ENCODE measurements at places on chromosomes 16 and 17. TPM values are rescaled to one million over a fixed set of nuclear protein-coding genes. Genes with fewer than 3 reads are reported as not detected.
A peak's percentile ranks its signal among the peaks of the same experiment; 100 is the strongest.

DNA sequence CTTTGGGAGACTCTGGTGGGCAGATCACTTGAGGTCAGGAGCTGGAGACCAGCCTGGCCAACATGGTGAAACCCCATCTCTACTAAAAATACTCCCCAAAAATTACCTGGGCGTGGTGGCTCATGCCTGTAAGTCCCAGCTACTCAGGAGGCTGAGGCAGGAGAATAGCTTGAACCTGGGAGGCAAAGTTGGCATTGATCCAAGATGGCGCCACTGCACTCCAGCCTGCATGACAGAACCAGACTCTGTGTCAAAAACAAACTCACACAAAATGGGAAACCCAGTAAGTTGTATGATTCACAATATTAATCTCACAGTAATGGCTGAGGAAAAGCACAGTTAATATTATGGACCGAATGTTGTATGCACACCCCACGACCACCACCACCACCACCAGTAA is 24.3 kb downstream of the WSB1 start:
- H3K4me1 ChIP-seq: peaks cover 12% of the 10 kb centered on the region
- H3K27me3 ChIP-seq: no peaks in the 10 kb centered on the region
- peak overlapping the region; percentile 53 for H3K27ac ChIP-seq
- no peak overlapping the region for H3K4me3 ChIP-seq

Gene CENPX
- total RNA-seq: 82.9 TPM

Gene BIRC5
- 15.0 TPM for total RNA-seq

DNA sequence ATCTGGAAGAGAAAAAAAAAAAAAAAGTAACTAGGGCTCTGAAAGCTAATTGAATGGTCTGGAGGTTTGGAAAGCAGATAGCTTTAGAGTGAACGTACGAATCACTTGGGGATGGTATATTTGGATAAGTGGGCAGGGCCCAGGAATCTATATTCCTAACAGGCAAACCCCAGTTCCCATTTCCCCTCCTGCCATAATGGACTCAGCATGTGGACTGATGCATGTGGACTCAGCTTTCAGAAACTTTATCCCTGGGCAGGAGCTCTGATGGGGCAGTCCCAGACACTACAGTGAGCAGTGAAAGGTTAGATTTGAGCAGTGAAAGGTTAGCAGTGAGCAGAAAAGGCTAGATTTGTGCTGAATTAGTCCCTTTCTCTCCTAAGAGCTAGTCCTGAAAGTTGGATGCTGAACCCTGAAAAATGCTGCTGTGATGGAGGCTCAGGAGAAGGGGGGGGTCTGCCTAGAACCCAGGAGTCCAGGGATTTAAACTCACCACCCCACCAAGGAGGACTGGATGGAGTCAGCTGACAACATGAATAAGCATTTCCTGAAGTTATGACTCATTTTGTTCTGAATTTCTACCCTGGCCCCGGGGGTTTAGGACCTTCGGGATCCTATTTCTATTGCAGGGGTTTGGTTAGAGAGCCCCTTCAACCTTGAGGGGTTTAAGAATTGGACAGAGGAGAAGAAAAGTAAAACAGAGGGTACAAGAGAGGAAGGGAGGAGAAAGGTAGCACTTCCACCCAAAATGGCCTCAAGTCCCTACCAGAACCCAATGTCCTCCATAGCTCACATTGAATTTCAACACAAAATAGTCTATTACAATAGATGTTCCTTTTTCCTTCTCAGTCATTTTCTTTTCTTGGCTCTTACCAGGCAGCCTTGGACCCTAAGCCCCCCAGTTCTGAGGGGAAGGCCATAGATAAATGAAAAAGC is 10.3 kb upstream of the FZD2 start:
- H3K27ac ChIP-seq: no peak overlapping the region
- no peaks in the 10 kb centered on the region for H3K27me3 ChIP-seq
- H3K4me3 ChIP-seq: no peak overlapping the region
- no peak for DNase-seq

- H3K4me1 ChIP-seq: no peaks in the 10 kb centered on the region
- DNase-seq: no peak
- H3K27ac ChIP-seq: no peak overlapping the region
- no peaks in the 10 kb centered on the region for H3K36me3 ChIP-seq
Measured at GRCh38 chr16:19356024-19356952, 61.4 kb upstream of the TMC5 start.

Gene BMERB1
- total RNA-seq: 15.2 TPM

- H3K27me3 ChIP-seq: no peaks in the 10 kb centered on the region
- DNase-seq: no peak
- H3K27ac ChIP-seq: no peak overlapping the region
- H3K4me1 ChIP-seq: no peaks in the 10 kb centered on the region
- H3K36me3 ChIP-seq: no peaks in the 10 kb centered on the region
- no peak overlapping the region for H3K4me3 ChIP-seq
Measured at GRCh38 chr16:10920726-10921427, 21.4 kb downstream of the DEXI start.

Gene PIPOX
- 6.5 TPM for total RNA-seq

Gene CA4
- 0.18 TPM for total RNA-seq

GRCh38 chr17:71632328-71632727 is 488.5 kb upstream of the SOX9 start:
- H3K4me1 ChIP-seq: no peaks in the 10 kb centered on the region
- DNase-seq: no peak
- no peak overlapping the region for H3K4me3 ChIP-seq

Gene GPR142
- not detected for total RNA-seq

DNA sequence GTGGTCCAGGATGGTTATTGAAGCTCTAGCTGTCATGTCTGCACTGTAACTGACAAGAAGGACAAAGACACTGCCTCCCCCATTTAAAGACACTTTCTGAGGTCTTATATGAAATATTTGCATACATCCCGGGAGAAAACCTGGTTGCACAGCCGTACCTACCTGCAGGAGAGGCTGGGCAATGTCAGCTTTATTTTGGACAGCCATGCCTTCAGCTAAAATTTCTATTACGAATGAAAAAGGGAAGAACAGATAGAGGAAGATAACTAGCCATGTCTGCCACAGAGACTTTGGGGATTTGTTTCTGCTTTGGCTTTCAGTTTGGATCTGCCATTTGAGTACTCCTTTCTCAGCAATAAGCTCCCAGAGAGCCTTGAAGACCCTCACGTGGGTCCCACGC is 19.0 kb downstream of the SLC7A6 start:
- H3K4me3 ChIP-seq: no peak overlapping the region
- H3K4me1 ChIP-seq: peaks cover 14% of the 10 kb centered on the region

- no peaks in the 10 kb centered on the region for H3K27me3 ChIP-seq
- H3K4me1 ChIP-seq: no peaks in the 10 kb centered on the region
- H3K4me3 ChIP-seq: no peak overlapping the region
- DNase-seq: no peak
- no peak overlapping the region for H3K27ac ChIP-seq
Measured at GRCh38 chr16:13970708-13971422, 50.9 kb downstream of the ERCC4 start.

DNA sequence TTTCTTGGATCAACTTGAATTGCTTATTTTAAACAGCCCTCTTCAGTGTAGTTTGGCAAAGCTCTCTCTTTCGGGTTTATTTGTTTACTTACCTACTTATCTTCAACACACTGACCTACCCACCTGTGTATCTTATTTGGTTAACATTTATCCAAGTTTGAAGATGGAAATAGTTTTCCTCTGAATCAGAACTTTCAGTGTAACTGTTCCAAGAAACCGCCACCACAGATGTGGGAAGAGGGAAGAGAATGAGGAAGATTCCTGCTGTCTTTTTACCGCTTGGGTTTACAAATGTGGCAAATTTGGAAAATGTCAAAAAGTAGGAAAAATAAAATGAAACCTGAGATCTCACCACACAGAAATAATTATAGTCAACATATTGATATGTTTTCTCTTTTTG is 115.8 kb downstream of the MSI2 start:
- DNase-seq: peak; percentile 60
- H3K27me3 ChIP-seq: no peaks in the 10 kb centered on the region
- no peak overlapping the region for H3K27ac ChIP-seq
- no peak overlapping the region for H3K4me3 ChIP-seq
- peaks cover 29% of the 10 kb centered on the region for H3K4me1 ChIP-seq

GRCh38 chr16:9318764-9319163 is 227.3 kb downstream of the HAPSTR1 start:
- H3K4me1 ChIP-seq: no peaks in the 10 kb centered on the region
- H3K4me3 ChIP-seq: no peak overlapping the region
- no peaks in the 10 kb centered on the region for H3K27me3 ChIP-seq
- no peaks in the 10 kb centered on the region for H3K36me3 ChIP-seq
- H3K27ac ChIP-seq: no peak overlapping the region

Gene AOC2
- total RNA-seq: 5.6 TPM

DNA sequence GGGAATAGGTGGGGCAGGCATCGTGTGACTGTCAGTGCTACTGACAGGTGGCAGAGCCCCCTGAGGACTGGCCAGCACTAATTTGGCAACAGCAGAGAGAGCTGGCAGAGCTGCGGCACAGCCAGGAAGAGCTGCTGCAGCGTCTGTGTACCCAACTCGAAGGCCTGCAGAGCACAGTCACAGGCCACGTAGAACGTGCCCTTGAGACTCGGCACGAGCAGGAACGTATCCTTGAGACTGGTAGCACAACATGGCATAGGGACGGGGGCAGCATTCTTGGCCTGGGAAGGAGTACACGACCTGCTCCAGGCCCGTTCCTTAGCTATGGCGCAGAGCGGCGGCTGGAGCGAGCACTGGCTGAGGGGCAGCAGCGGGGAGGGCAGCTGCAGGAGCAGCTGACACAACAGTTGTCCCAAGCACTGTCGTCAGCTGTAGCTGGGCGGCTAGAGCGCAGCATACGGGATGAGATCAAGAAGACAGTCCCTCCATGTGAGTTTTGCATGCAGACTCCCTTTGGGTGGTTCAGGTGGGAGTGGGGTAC is 3.0 kb upstream of the NRN1L start:
- H3K36me3 ChIP-seq: peaks cover 45% of the 10 kb centered on the region
- no peak overlapping the region for H3K27ac ChIP-seq
- H3K4me3 ChIP-seq: no peak overlapping the region
- no peaks in the 10 kb centered on the region for H3K27me3 ChIP-seq
- H3K4me1 ChIP-seq: no peaks in the 10 kb centered on the region
- DNase-seq: no peak

Gene CHST4
- not detected for total RNA-seq

- H3K4me3 ChIP-seq: no peak overlapping the region
- peak overlapping the region; percentile 44 for H3K27ac ChIP-seq
- H3K27me3 ChIP-seq: no peaks in the 10 kb centered on the region
- no peaks in the 10 kb centered on the region for H3K36me3 ChIP-seq
Measured at GRCh38 chr17:12409082-12409481, 256.6 kb upstream of the MYOCD start.

DNA sequence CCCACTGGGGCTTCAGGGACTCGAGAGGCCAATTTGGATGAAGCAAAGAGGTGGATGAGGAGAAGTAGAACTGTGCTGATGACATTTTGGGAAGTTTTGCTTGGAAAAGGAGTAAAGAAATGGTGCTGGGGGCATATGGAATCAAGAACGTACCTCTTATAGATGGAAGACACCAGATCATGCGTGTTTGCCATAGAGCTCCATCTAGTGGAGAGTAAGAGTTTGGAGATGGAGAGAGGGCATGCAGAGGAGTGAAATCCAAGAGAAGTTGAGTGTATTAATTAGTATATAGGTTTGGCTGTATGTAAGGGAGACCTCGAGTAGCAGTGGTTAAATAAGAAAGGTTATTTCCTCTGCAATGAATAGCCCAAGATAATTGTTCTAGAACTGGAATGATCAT is 56.0 kb downstream of the SHISA6 start:
- H3K27ac ChIP-seq: no peak overlapping the region
- H3K4me1 ChIP-seq: no peaks in the 10 kb centered on the region
- no peaks in the 10 kb centered on the region for H3K27me3 ChIP-seq
- no peaks in the 10 kb centered on the region for H3K36me3 ChIP-seq
- peak; percentile 6 for DNase-seq

- peak; percentile 60 for DNase-seq
- H3K4me3 ChIP-seq: no peak overlapping the region
- H3K4me1 ChIP-seq: no peaks in the 10 kb centered on the region
- no peaks in the 10 kb centered on the region for H3K27me3 ChIP-seq
Measured at GRCh38 chr17:29687596-29687995, 64.9 kb upstream of the CORO6 start.

- no peak overlapping the region for H3K27ac ChIP-seq
- no peak overlapping the region for H3K4me3 ChIP-seq
- DNase-seq: no peak
- H3K27me3 ChIP-seq: no peaks in the 10 kb centered on the region
- H3K4me1 ChIP-seq: no peaks in the 10 kb centered on the region
- no peaks in the 10 kb centered on the region for H3K36me3 ChIP-seq
Measured at GRCh38 chr16:19963301-19963700, 78.7 kb upstream of the GPRC5B start.

DNA sequence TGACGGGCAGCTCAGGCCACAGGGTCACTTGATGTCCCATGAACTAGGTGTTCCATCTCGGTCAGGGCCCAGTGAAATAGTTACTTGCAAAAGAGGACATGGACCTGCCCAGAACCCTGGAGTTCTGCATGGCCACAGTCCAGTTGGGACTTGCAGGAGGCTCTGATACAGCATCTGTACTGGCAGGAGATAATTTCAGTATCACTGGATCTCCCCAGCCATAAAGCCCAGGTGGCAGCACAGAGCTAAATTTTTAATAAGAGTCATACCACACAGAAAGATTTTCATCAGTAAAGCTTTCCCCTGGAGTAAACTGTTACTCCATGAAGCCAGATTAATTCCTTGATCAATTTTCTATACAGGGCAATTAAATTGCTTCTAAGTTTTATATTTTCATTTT is 18.0 kb upstream of the SLC16A5 start:
- H3K36me3 ChIP-seq: no peaks in the 10 kb centered on the region
- peaks cover 5% of the 10 kb centered on the region for H3K4me1 ChIP-seq
- H3K27me3 ChIP-seq: no peaks in the 10 kb centered on the region

GRCh38 chr16:84948851-84949610 is 62.3 kb downstream of the ZDHHC7 start:
- no peaks in the 10 kb centered on the region for H3K27me3 ChIP-seq
- H3K27ac ChIP-seq: no peak overlapping the region
- DNase-seq: no peak
- no peaks in the 10 kb centered on the region for H3K36me3 ChIP-seq

Gene TIGD7
- total RNA-seq: 8.4 TPM

GRCh38 chr17:8794636-8795035 is 4.5 kb downstream of the MFSD6L start:
- H3K4me1 ChIP-seq: peaks cover under 1% of the 10 kb centered on the region
- H3K27ac ChIP-seq: no peak overlapping the region
- no peak for DNase-seq
- H3K27me3 ChIP-seq: peaks cover 33% of the 10 kb centered on the region

DNA sequence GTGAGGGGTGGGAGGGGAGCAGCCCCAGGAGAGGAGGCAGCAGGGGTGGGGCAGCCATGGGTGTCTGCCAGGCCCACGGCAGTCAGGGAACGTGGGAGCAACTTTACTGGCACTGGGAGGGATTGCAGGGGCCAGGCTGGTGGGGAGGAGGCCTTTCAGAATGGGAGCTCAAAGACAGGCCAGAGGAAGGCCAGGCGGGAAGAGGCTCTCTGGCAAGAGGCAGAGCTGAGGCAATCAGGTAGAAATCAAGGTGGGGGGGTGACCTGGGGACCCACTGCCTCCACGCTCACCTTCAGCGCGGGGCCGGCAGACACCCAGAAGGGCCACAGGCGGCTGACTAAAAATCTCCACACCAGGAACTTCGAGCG is 11.9 kb upstream of the GSE1 start:
- peak overlapping the region; percentile 82 for H3K27ac ChIP-seq
- DNase-seq: no peak
- no peak overlapping the region for H3K4me3 ChIP-seq
- no peaks in the 10 kb centered on the region for H3K36me3 ChIP-seq
- peaks cover 56% of the 10 kb centered on the region for H3K4me1 ChIP-seq

GRCh38 chr17:8300226-8300625 is 5.0 kb upstream of the SLC25A35 start:
- no peaks in the 10 kb centered on the region for H3K27me3 ChIP-seq
- no peak overlapping the region for H3K4me3 ChIP-seq
- no peak for DNase-seq
- H3K4me1 ChIP-seq: no peaks in the 10 kb centered on the region
- H3K36me3 ChIP-seq: no peaks in the 10 kb centered on the region
